CD14-positive monocyte (primary cell): ENCODE measurements at places on chromosomes 6 and 20.

GRCh38 chr6:137106183-137106582 is 61.4 kb upstream of the IL20RA start:
- no peak for DNase-seq

DNA sequence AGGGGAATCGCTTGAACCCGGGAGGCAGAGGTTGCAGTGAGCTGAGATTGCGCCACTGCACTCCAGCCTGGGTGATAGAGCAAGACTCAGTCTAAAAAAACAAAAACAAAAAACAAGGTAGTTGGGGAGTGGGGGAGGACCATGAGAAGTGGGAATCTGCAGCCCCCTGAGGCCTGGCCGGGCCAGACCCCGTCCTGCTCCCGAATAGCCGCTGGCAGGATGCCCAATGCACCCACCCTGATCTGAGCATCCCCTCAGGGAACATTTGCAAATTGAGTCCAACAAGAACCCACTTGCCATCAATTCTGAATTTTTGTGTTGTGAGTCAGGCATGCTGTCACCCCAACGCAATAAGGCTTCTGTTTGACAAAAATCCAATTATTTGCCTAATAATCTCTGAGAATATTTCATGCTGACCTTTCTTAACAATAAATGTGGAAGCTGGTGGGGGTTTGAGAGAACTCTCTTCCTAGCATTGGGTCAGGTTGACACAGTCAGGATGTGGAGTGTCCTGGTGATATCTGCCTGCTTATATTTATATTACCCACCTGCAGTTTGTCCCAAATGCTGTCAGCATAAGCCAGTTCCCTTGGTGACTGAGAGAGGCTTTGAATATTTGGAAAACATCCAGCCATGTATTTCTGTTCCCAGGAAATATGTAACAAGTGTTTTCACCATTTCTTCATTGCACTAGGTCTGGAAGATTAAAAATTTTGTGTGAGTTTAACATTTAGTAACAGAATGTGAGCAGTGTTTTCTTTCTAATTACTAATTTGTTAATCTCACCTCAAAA is 28.4 kb upstream of the FRMD1 start:
- DNase-seq: no peak

DNA sequence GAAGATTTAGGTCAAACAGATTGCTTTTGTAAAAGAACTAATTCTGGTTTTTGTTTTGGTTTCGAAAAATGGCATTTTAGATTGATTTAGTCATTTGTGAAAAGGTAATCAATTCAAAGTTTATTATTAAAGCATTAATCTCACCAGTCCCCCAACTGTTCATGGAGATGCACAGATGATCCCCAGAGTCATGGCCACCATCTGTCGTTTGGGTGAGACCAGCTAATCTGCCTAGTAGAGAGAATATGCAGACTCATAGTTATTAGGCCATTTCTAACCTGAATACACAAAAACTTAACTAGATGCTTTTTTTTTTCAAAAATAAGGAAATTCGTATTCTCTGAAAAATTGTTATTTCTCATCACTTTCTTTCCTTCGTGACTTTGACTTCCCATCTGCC is 58.1 kb downstream of the C6orf58 start:
- no peak for DNase-seq

- peak; percentile 85 for DNase-seq
Observed at GRCh38 chr6:33297956-33298772, 578 bp downstream of the RGL2 start.
